Activated T-cell treated with anti-CD3 and anti-CD28 coated beads for 4 hours (primary cell): ENCODE measurements at places on chromosomes 11 and 22.

DNA sequence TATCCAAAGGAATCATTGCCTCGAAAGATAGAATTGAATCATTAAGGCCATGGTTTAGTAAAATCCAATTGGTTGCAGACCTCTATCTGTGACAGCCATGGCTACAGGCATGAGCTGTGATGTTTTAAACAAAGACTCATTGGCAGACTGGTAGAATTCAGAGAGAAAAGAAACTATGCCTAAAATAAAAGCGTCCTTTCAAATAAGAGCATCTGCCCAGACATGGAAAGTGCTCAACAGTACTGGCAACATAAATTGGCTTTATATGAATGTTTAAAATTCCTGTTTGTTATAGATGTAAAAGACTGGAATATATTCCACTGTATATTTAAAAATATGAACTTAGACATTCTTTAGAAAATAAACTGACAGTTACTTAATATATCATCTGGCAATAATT, 2034.2 kb downstream of the LRRC4C start:
- no peak for DNase-seq

- no peak for DNase-seq
These were observed 322.8 kb downstream of the GUCY1A2 start for GRCh38 chr11:106695506-106695905.

DNA sequence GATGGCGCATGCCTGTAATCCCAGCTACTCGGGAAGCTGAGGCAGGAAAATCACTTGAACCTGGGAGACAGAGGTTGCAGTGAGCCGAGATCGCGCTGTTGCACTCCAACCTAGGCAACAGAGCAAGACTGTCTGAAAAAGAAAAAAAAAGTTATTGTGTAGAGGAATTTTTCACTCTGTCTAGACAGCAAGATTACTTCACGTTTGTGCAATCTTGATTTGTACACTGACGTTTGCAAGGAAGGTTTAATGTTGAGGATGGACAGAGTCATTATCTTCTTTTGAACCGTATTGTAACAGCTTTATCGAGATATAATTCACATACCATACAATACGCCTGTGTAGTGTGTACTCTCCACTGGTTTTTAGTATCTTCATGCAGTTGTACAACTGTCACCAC, 3.7 kb downstream of the CTTN start:
- no peak for DNase-seq

- DNase-seq, result no peak
These were observed 530.6 kb downstream of the MN1 start for GRCh38 chr22:27270818-27271510.

DNA sequence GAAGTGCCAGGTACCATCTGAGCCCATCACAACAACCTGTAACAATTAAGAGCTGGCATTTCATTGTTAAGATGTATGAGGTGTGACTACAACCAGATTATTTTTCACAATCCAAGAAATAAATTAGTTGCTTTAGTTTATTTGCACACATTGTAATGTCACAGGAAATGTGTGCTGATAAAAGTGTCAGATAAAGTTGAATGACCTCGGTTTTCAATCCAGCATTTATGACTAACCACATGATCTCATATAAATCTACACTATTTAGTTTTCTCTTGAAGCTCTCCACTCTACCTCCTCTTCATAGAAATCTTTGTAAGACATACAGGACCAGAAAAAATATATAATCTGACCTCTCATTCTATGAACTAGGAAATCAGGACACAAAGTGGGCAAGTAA, 166.2 kb downstream of the PGR start:
- DNase-seq, result no peak

DNA sequence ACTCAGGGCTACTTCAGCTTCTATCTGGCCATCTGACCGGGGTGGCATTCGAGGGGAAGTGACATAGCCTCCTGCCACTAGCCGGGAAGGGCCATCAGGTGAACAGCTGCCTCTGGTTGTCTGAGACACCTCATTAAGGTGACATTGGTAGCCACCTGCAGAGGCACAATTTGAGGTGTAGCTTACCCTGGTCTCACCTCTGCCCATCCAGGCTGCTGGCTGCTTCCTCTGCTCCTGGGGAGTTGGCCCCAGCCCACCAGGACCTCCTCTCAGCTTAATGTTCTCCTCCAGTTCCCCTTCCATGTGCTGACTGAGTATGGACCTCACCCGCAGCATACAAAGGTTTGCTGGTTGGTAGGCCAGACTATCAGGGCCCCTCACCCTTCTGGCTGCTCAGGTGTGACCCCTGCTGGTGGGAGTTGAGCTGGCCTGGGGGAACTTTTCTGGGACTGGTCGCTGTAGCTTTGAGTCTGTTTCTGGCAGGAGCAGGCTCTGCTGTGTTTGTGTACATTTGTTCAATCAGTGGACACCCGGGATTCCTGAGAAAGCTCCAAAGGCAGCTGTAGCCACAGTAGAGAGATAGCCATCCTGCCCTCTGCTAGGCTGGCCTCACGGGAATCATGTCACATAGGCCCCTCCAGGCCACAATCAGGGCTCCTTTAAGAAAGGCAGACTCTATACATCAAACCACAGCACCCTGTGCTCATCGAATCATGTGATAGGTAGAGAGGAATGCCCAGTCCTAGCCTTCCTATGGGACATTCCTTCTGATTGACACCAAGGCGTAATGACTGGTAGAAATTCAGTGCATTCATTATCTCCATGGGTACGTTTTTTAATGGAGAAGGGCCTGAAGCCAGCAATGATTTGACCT, 295.1 kb upstream of the PLET1 start:
- DNase-seq, result peak; percentile 69

DNA sequence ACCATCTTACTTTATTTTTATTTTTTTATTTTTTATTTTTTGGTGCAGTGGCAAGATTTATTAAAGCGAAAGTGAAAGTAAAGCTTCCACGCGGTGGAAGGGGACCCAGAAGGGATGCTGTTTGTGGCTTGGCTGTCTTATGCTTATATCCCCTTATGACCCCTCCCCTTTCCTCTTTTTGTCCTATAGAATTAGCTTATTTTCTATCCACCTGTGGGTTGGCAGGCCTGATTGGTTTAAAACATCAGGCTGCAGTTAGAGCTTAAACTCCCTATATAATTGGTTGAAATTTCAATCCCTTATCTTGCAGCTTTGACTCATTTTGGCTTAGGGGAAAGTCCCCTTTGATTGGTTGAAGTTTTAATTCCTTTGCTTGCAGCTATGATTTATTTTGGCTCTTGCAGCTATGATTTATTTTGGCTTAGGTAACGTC, 50.5 kb downstream of the NNMT start:
- DNase-seq, result no peak

DNA sequence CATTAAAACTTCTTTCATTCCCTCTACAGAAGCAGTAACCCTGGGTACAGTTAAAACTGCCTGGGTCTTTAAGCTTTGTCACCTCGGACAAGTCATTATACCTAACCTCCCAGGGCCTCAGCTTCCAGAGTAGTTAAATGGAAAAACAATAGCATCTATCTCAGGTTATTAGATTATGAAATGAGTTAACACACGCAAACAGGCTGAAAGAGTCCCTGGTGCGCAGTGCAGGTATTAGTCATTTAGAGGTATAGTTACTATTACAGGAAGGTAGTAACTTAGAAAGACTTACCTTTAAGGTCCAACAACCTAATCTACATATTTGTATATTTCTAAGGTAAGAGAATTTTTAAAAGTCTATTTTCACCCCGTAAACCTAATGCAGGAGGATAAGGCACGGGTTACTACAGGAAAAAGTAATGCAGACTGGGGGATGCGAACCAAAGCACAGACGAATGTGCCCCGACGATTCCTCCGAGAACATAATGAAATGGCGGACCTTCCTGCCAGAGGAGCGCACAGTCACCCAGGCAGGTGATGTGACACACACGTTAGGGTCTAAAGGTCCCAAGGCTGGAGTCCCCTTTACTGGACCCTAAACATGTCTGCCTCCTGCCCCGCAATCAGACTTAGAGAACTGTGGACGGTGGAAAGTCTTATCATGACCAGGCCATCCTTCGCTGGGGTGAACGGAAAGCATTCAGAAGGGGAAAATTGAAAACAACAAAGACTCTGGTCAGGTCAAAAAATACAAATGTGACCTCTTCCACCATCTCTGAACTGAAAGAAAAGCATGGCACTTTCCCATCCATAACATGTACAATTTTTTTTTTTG, 1.3 kb downstream of the NAP1L4 start:
- no peak for DNase-seq
